Esophagus mucosa (tissue), 1 donor: ENCODE measurements at places on chromosomes 5 and 9. TPM values are rescaled to one million over a fixed set of nuclear protein-coding genes. Genes with fewer than 3 reads are reported as not detected.

The IL3 gene
- not detected for total RNA-seq

The SPEF2 gene
- 1.6 TPM for total RNA-seq

GRCh38 chr9:98365227-98365669 is 109.8 kb upstream of the TBC1D2 start:
- peak; percentile 33 for ATAC-seq

The WNK2 gene
- total RNA-seq: 0.92 TPM

The ASPN gene
- 0.36 TPM for total RNA-seq

The CDH9 gene
- total RNA-seq: not detected

The SPATA31E1 gene
- not detected for total RNA-seq

GRCh38 chr5:160133918-160134304 is 14.7 kb upstream of the PWWP2A start:
- no peak for ATAC-seq

The RNF183 gene
- 4.2 TPM for total RNA-seq

The TYRP1 gene
- total RNA-seq: not detected

The C7 gene
- total RNA-seq: 8.4 TPM

- ATAC-seq: no peak
Observed at GRCh38 chr9:109385499-109385898, 64.6 kb upstream of the EPB41L4B start.

GRCh38 chr5:159050316-159051143 is 49.2 kb downstream of the EBF1 start:
- ATAC-seq: no peak

The DDX31 gene
- total RNA-seq: 6.4 TPM

DNA sequence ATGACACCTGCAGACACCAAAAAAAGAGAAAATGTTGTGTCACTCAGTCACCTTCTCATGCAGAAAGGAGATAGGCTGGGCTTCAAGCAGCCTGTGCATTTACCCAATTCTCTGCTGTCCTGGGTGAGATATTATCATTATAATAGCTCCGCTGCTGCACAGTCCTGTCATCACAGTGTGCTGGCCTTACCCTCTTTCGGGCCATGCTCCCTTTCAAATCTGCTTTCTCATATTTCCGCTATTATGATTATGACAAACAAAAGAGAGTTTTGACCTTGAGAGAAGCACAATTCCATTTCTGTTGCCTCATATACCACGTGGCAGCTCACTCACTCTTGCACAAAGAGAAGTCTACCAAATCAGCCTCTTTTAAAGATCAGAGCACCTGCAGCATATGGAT is 1350.1 kb upstream of the ACO1 start:
- ATAC-seq: no peak

DNA sequence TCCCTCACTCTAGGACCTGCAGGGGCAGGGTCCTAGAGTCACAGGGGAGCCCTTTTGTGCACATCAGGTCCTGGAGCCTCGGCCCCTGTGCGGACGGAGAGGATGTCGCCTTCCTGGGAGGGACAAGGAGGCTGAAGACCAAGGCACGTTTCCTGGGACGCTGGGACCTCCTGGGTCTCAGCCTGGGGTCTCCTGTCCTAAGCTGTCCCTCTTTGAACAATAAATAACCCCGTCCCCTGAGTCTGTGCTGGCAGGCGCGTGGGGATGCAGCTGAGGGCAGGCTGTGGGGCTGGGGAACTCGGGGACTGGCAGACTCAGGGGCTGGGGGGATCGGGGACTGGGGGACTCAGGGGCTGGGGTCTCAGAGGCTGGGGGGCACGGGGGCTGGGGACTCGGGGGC is 31.1 kb downstream of the PAEP start:
- no peak for ATAC-seq

The PCDHA7 gene
- total RNA-seq: 0.08 TPM

The PIP5K1B gene
- 1.3 TPM for total RNA-seq

GRCh38 chr9:79806086-79806485 is 234.3 kb downstream of the TLE4 start:
- ATAC-seq: no peak

The GDA gene
- 0.52 TPM for total RNA-seq

DNA sequence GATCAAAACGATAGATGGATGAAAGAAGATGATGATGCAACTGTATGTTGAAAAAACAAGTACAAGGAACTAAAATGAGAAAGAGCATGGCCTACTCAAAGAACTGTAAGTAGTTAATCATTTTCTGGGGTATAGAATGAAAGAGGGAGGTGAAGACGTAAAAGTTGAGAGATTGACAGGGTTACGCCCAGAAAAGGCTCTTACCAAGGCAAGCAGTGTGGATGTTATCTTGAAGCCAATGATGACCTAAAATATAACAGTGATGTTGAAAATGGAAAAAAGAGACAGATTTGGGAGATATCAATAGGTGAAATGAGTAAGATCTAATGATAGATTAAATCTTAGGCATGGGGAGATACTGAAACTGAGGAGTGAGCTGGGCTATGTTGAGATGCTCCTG is 80.4 kb upstream of the GNAQ start:
- no peak for ATAC-seq

The NOXA1 gene
- total RNA-seq: 5.5 TPM

- ATAC-seq: no peak
Observed at GRCh38 chr9:15243081-15243480, 63.9 kb downstream of the TTC39B start.

The ARID3C gene
- total RNA-seq: not detected

DNA sequence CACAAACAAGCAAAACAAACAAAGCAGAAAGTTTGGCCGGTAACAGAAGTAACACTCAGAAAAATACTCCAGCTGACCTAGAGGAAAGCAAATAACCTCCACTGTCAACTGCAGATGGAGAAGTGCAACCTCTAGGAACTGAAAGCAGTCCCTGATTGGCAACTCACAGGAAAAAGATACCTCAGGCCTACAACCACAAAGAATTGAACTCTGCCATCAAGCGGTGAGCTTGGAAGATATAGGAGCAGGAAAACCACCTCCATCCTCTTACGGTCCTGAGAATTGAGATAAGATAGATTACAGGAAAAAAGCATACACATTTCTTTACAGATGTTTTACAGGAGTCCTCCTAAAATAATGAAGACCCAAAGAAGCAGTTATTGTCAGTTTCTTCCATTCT is 184.5 kb downstream of the PDZD2 start:
- ATAC-seq: no peak

- no peak for ATAC-seq
Observed at GRCh38 chr5:28414619-28415018, 1376.2 kb upstream of the CDH9 start.

DNA sequence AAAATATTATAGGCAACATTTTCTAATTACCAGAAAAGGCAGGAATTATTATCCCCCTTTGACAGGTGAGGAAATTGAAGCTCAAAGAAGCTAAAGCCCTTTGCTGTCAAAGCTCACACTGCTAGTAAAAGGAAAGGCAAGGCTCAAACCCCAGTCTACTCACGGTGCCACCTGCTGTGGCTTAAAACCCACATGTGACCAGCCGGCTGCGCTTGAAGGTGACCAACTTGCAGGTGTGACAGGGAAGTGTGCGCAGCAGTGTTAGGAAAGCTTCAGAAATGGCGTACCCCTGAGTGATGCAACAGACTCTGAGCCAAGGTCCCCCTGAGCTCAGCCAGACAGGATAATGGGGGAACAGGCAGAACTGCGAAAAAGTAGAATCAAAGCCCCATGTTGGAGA is 45.2 kb downstream of the PAX5 start:
- ATAC-seq: no peak

GRCh38 chr5:156386976-156387375 is 60.0 kb downstream of the SGCD start:
- no peak for ATAC-seq

- no peak for ATAC-seq
Observed at GRCh38 chr9:79301551-79302391, 270.0 kb upstream of the TLE4 start.

The SPATA31D4 gene
- not detected for total RNA-seq

The SYNPO gene
- 7.8 TPM for total RNA-seq

The BASP1 gene
- total RNA-seq: 4.9 TPM
